ENCODE measurements at places on chromosomes 1 and 21.

GRCh38 chr1:245260110-245260882, 105.5 kb downstream of the KIF26B start:
- no peak for DNase-seq

GRCh38 chr1:61117283-61117682, 34.9 kb downstream of the NFIA start:
- no peak for DNase-seq

DNA sequence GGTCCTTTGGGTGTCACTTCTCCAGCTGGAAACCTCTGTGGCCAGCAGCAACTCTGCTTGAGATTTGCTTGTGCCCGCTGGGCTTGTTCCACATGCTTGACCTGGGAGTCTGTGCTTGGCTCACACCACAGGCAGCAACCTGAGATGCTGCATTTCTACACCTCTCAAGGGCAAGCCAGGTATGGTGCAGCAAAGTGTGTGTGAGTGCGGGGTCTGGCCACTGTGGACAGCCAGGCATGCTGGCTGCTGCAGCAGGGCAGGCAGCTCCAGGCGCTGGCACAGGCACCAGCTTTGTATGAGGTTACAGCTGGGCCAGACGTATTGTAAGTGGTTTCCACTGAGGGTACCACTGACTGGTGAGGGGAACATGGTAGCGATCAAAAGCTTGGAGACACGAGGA, 242.0 kb downstream of the PTGER3 start:
- no peak for DNase-seq

GRCh38 chr1:115977499-115978258, 1.4 kb downstream of the SLC22A15 start:
- no peak for DNase-seq

DNA sequence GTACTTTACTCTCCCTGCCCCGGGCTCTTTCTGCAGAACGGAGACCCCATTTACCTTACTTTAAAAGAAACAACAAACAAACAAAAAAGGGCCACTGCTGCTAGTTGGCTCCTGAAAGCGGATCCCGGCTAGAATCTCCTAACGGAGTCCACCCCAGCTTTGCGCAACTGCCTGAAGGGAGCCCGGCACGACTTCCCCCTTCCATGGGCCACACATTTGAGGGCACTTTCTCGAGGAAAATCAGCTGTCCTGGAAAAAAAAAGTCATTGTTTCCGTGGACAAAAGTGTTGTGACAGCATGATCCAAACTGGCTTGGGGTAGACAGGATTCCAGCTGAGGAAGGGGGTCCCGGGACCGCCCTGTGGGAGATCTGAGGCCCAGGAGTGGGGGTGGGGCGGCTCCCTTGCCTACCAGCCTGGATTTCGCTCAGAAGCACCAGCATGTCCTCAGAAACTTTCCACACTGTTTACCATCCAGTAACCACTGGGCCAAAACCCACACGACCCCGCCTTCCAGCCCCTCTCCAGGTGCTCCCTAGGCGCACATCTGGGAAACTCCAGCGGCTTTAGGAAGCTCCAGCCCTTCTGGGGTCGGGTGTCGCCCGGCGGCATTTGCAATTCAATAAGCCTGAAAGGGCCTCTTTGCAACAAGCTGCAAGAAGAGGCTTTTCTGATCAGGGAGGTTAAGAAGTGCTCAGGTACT, 4.8 kb downstream of the RIPK4 start:
- no peak for DNase-seq

DNA sequence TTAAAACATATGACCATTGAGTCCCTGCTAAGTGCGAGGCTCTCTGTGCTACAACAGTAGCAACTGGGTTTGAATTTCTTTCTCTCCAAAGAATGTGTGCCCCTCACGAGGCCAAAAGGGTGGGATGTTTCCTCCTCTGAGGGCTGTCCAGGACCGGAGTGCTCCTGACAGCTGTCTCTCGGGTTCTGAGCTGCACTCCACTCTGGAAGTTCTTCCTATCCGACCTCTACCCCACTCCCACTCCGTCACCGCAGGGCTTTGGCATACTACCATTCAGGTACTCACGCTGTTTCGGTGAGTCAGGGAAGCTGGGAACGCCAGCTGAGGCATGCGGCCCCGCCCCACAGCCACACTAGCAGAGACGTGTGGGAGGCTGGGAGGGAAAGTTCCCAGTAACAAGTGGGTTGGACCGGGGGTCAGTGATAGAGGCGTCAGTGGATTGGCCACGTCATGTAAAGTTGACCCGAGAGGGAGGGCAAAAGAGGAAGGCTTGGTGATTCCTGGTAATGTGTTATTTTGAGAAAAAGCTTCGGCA, 705 bp upstream of the SLC50A1 start:
- DNase-seq: no peak
